ENCODE measurements at places on chromosomes 12 and 14. TPM values are rescaled to one million over a fixed set of nuclear protein-coding genes. Genes with fewer than 3 reads are reported as not detected.

DNA sequence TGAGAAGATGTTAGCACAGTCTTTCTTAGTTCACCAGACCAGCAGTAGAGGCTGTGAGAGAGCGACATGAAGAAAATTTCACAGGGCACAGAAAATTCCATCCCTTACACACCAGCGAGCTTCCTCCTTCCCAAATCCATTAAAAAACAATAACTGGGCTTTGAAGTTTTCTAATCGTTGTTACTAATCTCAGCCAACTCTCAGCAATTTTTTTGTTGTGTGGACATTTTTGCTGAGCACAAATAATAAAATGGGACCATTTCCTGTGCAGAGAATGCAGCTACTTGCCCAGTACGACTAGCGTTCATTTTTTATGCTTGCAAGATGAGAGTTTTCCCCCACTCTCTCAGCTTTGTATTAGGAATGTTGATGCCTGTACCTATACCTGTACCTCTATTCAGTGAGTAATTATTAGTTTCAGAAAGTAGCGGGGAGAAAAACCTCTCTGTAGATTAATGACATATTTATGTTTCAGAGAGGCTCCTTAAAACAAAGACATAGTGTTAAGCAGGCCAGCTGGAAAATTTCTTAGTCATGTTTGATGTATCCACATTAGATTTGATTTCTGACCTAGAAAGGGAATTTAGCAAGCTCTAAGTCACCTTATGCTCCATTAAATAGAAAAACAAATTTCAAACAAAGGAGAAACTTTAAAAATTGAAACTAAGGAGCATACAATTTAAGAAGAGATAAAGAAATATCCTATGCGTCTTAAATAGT is 146.5 kb downstream of the SRGAP1 start:
- H3K27me3 ChIP-seq: no peaks in the 10 kb centered on the region
- H3K36me3 ChIP-seq: no peaks in the 10 kb centered on the region
- H3K27ac ChIP-seq: peak overlapping the region; percentile 31
- no peak overlapping the region for H3K4me3 ChIP-seq
- DNase-seq: peak; percentile 24

GRCh38 chr12:78622529-78623195 is 241.9 kb upstream of the SYT1 start:
- no peaks in the 10 kb centered on the region for H3K36me3 ChIP-seq
- no peaks in the 10 kb centered on the region for H3K4me1 ChIP-seq
- H3K27me3 ChIP-seq: no peaks in the 10 kb centered on the region

DNA sequence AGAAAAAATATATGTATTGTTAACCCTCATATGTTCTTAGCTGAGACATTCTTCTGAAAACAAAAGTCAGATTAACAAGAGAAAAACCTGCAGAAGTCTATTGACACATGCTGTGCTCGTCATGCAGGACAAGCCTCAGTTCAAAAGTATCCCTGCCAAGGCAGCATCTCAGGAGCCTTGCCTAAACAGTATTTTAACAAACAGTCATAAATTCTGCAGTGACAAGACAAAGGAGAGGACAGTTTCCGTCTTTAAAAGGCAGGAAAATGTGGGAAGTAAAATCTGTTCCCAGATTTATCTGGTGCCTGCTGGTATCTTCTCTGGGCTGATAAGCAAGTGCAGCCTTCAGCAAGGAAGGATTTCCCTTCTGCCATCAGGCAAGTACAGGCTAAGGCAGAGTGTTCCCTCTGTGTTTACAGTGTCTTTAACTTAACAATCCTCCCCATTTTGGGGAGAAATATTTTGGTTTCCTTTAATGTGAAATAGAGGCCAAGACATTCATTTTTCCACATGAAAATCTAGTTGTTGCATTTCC is 480.2 kb upstream of the CCDC196 start:
- no peaks in the 10 kb centered on the region for H3K4me1 ChIP-seq
- no peak for DNase-seq
- H3K27ac ChIP-seq: no peak overlapping the region
- H3K4me3 ChIP-seq: no peak overlapping the region
- H3K27me3 ChIP-seq: no peaks in the 10 kb centered on the region

GRCh38 chr14:23641915-23642588 is 5.9 kb downstream of the DHRS2 start:
- no peaks in the 10 kb centered on the region for H3K4me1 ChIP-seq
- H3K27me3 ChIP-seq: no peaks in the 10 kb centered on the region
- no peak for DNase-seq
- H3K27ac ChIP-seq: no peak overlapping the region
- H3K4me3 ChIP-seq: no peak overlapping the region

CD69 gene
- 7.0 TPM for polyA plus RNA-seq

ZNF219 gene
- 30.5 TPM for polyA plus RNA-seq

Data from left lung (tissue), 14 donors.